ENCODE measurements at places on chromosomes 7 and 10. TPM values are rescaled to one million over a fixed set of nuclear protein-coding genes. Genes with fewer than 3 reads are reported as not detected.

DNA sequence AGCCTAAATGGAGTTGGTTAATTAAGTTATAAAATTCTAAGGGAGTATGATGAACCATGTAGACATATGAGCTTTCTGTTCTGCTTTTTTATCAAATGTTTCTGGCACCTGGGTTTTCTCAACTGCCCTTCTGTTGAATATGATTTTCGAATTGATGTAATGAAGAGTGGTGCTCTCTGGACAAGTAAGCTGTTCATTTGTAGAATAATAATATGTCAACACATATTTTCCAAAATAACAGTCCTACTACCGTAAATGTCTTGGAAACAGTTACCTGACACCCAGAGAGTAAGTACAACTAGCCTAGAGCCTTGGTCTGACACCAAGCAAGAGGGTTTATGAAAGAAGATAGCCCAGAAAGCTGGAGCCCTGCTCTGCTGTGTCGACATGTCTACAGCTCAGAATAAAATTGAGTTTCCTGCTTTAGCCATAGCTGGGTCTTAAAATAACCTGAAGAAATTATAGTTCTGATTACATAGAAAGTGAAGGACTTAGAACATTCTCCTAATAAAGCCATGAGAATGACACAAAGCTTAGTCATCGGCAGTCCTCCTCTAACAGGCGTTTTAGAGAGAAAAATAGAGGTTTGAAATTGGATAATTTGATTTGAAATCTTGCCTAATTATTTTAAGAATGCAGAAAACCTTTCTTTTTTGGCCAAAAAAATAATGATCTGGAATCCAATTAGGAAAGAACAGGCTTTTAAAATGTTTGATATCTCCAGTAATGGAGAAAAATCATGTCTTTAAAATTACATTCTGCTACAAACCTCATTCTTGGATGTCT is 25.1 kb downstream of the HDAC9 start:
- peak; percentile 73 for DNase-seq

- no peak for DNase-seq
Measured at GRCh38 chr7:25254604-25255003, 26.3 kb upstream of the NPVF start.

DNA sequence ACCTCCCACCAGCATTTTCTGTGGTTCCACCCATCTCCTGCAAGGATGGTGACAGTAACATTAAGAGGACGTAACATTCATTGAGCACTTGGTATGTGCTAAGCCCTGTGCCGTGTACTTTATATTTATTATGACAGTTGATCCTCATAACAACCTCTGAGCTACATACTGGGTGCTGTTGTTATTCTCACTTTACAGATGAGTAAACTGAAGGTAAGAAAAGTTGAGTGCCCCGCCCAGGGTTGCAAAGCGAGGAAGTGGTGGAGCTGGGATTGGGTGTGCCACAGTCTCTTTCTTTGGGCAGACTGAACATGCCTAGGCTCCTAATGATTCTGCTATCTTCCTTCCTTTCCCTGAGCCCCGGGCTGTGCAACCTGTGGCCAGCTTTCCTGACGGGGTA is 107.4 kb downstream of the SH3PXD2A start:
- no peak for DNase-seq

GRCh38 chr10:60870416-60870728 is 73.6 kb downstream of the RHOBTB1 start:
- DNase-seq = no peak

DNA sequence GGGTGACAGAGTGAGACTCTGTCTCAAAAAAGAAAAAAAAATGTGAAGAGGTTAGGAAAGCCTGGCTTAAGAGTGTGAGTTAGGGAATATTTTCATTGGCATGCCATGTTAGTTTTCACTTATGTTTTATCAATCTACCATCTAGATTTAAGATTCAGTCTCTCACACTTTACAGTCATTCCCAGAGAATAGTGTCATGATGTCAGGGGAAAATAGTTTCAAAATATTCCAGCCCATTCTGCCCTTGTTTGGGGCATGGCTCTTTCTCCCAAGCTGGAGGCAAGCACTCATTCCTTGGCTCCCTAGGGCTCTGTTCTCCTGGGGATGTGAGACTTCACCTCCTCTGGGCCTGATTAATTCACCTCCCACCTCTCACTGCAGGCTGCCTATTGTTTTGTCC is 331.5 kb downstream of the CXCL12 start:
- DNase-seq = no peak

- DNase-seq = no peak
Measured at GRCh38 chr10:70051848-70052247, 798 bp upstream of the MACROH2A2 start.

GRCh38 chr7:92880212-92881090 is 44.1 kb upstream of the CDK6 start:
- DNase-seq = no peak

- no peak for DNase-seq
Measured at GRCh38 chr10:31268444-31269303, 50.3 kb upstream of the ZEB1 start.

GRCh38 chr7:156932006-156932405 is 17.5 kb upstream of the NOM1 start:
- DNase-seq = peak; percentile 36

DNA sequence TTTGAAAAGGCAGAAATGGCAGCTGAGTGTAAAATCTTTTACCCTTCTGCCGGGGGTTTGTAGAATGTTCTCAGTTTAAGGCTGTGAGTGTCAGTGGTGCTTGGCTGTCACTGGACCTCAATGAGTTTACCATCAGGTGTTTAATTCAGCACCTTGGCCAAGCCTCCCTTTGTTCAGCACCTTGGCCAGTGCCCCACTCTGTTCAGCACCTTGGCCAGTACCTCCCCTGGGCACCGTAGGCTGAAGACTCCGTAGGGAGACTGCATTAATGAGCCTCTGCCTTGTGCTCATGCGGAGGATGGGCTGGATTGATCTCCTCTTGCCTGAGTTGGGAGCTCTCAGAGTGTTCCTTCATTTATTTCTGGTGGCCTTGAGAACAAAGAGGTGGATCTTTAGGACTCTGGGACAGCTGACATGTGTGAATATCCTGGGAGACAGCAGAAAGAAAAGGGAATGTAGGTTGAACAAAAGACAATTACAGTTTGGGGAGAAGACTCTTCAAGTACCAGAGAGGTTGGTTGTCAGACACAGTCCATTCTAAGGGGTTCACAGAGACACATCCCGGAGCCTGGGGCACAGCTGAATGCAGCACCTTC is 1.6 kb downstream of the FAM24A start:
- DNase-seq = peak; percentile 56

GRCh38 chr10:119025336-119025735 is 4.2 kb upstream of the NANOS1 start:
- DNase-seq = peak; percentile 85

- DNase-seq = peak; percentile 7
Measured at GRCh38 chr7:83486957-83487356, 162.0 kb downstream of the SEMA3E start.

DNA sequence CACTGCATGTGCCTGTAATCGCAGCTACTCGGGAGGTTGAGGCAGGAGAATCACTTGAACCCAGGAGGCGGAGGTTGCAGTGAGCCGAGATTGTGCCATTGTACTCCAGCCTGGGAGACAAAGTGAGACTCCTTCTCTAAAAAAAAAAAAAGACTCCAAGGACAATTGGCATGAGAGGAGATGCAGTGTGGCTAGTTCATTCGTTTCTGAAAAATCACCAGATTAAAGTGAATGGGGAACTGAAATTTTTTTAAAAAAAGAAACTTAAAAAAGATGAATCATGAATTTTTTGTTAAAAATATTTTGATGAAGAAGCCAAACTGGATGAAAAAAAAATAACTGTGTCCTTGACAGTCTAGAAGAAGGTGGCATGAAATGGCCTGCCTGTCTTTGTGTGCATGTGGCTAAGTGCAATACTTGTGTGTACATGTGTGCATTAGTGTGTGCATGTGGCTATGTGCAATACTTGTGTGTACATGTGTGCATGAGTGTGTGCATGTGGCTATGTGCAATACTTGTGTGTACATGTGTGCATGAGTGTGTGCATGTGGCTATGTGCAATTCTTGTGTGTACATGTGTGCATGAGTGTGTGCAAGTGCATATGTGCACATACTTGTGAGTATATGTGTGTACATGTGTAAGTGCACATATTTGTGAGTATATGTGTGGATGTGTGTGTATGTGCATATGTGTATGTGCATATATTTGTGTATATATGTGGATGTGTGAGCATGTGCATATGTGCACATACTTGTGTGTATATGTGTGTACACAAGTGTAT is 391.7 kb upstream of the KLF6 start:
- no peak for DNase-seq

DNA sequence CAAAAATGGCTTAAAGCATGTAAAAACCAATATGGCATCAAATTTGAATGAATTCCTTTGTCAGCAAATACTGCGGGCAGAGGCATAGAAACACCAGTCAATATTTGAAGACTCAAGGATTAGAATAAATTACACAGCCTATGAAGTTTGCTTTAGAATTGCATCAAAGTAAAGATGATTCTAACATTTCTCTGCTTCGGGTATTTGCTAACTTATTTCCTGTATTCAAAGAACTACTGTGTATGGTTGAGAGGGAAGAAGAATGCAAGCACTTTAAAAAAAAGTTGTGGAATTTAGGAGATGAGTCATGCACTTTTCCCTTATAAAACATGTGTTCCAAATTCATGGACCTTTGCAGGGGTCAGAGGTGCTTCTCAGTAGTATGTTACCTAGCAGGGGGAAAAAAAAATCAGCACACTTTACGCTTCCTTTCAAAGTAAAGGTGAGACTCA is 90.1 kb downstream of the PIP4K2A start:
- DNase-seq = peak; percentile 84

- peak; percentile 55 for DNase-seq
Measured at GRCh38 chr7:75971961-75972763, 22.2 kb downstream of the TMEM120A start.

- no peak for DNase-seq
Measured at GRCh38 chr10:12841826-12842225, 159.7 kb downstream of the CCDC3 start.

DNA sequence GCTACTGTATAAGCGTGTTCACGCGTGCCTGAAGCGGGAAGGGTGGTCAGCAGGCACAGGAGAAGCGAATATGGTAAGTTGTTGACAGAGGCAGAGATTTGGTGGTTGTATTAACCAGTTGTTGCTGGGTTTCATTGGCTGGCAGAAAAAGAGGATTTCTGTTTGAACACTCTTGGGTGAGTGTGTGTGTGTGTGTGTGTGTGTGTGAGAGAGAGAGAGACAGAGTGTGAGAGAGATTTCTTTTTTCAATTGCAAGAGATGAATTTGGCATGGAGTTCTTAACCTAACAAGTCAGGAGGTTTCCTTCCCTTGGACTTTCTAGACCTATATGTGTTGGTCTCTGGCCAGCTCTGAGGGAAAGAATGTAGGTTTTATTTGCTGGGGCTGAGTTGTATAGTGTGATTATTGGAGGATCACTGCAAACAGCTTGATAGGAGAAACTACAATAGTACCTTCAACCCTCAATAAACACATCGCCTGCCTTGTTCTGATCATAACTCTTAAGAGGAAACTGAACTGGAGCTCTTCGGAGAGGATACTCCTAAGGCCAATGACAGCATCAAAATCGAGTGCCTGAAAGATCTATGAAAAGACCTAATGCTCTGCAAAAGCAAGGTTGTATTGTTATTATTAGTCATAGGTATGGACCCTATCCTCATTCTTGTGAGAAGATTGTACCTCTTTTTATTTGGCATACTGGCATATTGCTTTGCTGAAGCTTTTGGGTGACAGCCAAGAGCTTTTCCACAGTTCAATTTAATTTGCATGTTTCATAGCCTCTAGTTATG is 1.2 kb downstream of the MCU start:
- DNase-seq = peak; percentile 46

DNA sequence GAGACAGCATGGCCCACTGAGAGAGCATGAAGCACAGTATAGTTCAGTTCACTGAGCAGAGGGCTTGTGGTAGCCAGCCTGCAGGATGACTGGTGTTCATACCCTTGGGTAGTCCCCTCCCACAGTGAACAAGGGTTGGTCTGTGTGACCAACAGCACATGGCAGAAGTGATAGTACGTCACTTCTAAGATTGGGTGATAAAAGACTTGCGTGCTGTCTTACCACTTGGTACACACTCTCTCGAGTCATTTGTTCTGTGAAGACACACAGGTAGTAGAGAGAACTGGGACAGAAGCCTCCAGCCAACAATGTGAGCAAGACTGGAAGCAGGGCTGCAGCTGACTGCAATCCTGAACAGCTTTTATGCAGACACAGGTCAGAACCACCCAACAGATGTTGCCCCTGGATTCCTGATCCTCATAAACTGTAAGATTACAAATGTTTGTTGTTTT is 14.6 kb downstream of the EPC1 start:
- DNase-seq = no peak

- DNase-seq = no peak
Measured at GRCh38 chr7:105438254-105438653, 49.5 kb upstream of the SRPK2 start.

DNA sequence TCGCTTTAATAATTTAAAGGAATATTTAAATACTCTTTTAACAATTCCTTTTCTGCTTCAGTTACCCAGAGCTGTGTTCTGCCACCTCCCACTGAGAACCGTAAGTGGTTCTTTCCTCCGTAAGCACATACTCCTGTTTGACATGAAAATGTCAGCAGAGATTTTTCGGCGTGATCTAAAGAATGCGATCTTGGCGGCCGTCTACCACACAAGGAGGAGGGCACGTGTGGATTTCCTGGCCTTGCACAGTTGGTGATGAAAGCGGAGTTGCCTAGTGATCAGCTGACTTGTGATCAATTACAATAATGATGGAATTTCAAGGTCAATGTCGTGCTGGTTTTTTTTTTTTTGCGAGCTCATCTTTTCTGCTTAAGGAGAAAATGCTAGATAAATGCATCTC is 35.6 kb upstream of the INSIG1 start:
- DNase-seq = no peak

GRCh38 chr10:48523820-48524758 is 80.8 kb downstream of the ARHGAP22 start:
- DNase-seq = peak; percentile 58

- DNase-seq = peak; percentile 40
Measured at GRCh38 chr10:5585517-5586206, 60.9 kb downstream of the CALML3 start.

SEMA4G gene
- 0.44 TPM for polyA plus RNA-seq

CPA1 gene
- not detected for polyA plus RNA-seq

CYP26A1 gene
- polyA plus RNA-seq = not detected

HOXA5 gene
- 1.3 TPM for polyA plus RNA-seq

MOGAT3 gene
- polyA plus RNA-seq = not detected

CDH23 gene
- 0.08 TPM for polyA plus RNA-seq

POT1 gene
- polyA plus RNA-seq = 14.7 TPM

GNG11 gene
- 84.7 TPM for polyA plus RNA-seq

FAM237B gene
- polyA plus RNA-seq = not detected

All from GM23248 (cell line).